ENCODE measurements at places on chromosomes 16 and 17. TPM values are rescaled to one million over a fixed set of nuclear protein-coding genes. Genes with fewer than 3 reads are reported as not detected.
A peak's percentile ranks its signal among the peaks of the same experiment; 100 is the strongest.

KCTD19 gene
- 3.3 TPM for total RNA-seq

ARHGDIG gene
- not detected for total RNA-seq

KRT38 gene
- total RNA-seq, result not detected

HOXB1 gene
- total RNA-seq, result not detected

KRTAP9-8 gene
- not detected for total RNA-seq

GRCh38 chr17:35546487-35546886, 9.0 kb upstream of the SLFN12L start:
- peaks cover 5% of the 10 kb centered on the region for H3K36me3 ChIP-seq
- peaks cover 36% of the 10 kb centered on the region for H3K4me1 ChIP-seq
- H3K27ac ChIP-seq, result no peak overlapping the region
- no peak for DNase-seq
- H3K27me3 ChIP-seq, result no peaks in the 10 kb centered on the region

- H3K27me3 ChIP-seq, result no peaks in the 10 kb centered on the region
- peaks cover 4% of the 10 kb centered on the region for H3K4me1 ChIP-seq
- H3K36me3 ChIP-seq, result peaks cover 14% of the 10 kb centered on the region
- H3K27ac ChIP-seq, result no peak overlapping the region
- no peak for DNase-seq
Observed at GRCh38 chr16:23079675-23080301, 69.5 kb downstream of the USP31 start.

GRCh38 chr17:11690681-11691080, 92.4 kb downstream of the DNAH9 start:
- no peak overlapping the region for H3K27ac ChIP-seq
- H3K27me3 ChIP-seq, result no peaks in the 10 kb centered on the region
- H3K4me1 ChIP-seq, result no peaks in the 10 kb centered on the region
- H3K4me3 ChIP-seq, result no peak overlapping the region

- H3K4me1 ChIP-seq, result peaks cover 39% of the 10 kb centered on the region
- H3K4me3 ChIP-seq, result no peak overlapping the region
- H3K36me3 ChIP-seq, result no peaks in the 10 kb centered on the region
- H3K27ac ChIP-seq, result peak overlapping the region; percentile 39
- no peaks in the 10 kb centered on the region for H3K27me3 ChIP-seq
- DNase-seq, result no peak
Observed at GRCh38 chr17:42392692-42393415, 4.6 kb upstream of the STAT3 start.

- H3K27me3 ChIP-seq, result no peaks in the 10 kb centered on the region
- H3K4me3 ChIP-seq, result no peak overlapping the region
- DNase-seq, result no peak
- H3K4me1 ChIP-seq, result peaks cover 15% of the 10 kb centered on the region
- H3K27ac ChIP-seq, result no peak overlapping the region
Observed at GRCh38 chr16:56702836-56703235, 20.6 kb downstream of the MT1X start.

DNA sequence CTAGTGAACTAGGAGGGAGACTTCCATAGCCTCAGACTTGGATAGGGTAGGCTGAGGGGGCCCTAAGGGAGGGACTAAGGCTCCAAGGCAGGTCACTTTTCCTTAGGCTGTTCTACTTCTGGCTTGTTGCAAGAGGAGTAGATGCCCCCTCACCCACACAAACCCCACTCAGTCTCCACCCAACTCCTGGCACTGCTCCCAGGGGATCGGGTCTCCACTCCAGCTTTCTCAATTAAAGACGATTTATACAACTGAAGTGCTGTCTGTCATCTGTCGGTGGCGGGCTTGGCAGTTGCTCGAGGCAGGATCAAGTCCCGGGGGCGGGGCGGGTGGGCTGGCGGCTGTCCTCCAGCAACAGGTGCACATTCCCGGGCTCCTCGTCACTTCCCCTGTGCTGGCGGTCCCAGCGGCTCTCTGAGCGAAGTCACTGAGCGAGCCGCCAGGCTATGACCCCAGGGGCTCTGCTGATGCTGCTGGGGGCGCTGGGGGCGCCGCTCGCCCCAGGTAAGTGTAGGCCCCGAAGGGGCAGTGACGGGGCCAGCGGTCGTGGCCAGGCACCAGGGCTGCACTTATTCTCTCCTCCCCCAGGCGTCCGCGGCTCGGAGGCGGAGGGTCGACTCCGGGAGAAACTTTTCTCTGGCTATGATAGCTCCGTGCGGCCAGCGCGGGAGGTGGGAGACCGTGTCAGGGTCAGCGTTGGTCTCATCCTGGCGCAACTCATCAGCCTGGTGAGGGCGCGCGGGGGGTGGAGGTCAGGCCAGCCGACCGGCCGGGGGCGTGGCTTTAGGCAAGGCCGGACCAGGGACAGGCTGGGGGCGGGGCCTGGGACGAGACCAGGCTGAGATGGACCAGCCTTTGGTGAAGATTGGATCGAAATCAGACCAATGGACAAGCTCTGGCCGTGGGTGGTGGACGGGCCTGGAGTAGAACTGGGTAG, at the start of gene CHRNB1:
Gene CHRNB1 (plus strand): TSS at position 380 of the 937 bp plus-strand sequence. CDS start 67 bp downstream, at position 447.
- peaks cover 59% of the 10 kb centered on the region for H3K27me3 ChIP-seq
- H3K4me3 ChIP-seq, result peak within 1 kb of the TSS; percentile 60
- H3K4me1 ChIP-seq, result peaks cover 22% of the 10 kb centered on the region
- DNase-seq, result no peak

GRCh38 chr16:85270374-85270773, 158.1 kb upstream of the CIBAR2 start:
- no peak for DNase-seq
- no peak overlapping the region for H3K27ac ChIP-seq
- H3K36me3 ChIP-seq, result no peaks in the 10 kb centered on the region
- peaks cover 3% of the 10 kb centered on the region for H3K27me3 ChIP-seq
- H3K4me3 ChIP-seq, result no peak overlapping the region

- H3K4me1 ChIP-seq, result peaks cover 31% of the 10 kb centered on the region
- H3K4me3 ChIP-seq, result peak overlapping the region; percentile 17
- no peaks in the 10 kb centered on the region for H3K36me3 ChIP-seq
- H3K27me3 ChIP-seq, result peaks cover 18% of the 10 kb centered on the region
- peak overlapping the region; percentile 61 for H3K27ac ChIP-seq
Observed at GRCh38 chr17:1976000-1976682, 49.0 kb downstream of the RTN4RL1 start.

DNA sequence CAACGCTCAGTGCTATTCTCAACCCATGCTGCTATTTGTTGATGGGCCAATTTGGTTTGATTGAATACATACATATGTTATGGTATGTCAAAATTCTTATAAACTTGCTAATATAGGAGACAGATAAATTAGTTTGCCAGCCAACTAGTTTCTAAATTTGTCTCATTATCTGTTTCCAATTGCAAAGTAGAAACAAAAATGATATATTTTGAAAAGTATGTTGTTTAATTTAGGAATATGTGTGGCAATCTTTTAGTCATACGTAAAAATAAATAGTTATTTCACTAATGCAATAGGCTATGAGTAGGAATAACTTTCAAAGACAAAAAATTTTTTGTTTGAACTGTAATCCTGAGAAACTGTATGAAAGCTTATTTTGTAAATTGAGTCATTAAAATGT, 210.6 kb upstream of the KCNJ16 start:
- H3K27ac ChIP-seq, result no peak overlapping the region
- no peak overlapping the region for H3K4me3 ChIP-seq
- no peak for DNase-seq
- no peaks in the 10 kb centered on the region for H3K4me1 ChIP-seq
- H3K36me3 ChIP-seq, result no peaks in the 10 kb centered on the region

DNA sequence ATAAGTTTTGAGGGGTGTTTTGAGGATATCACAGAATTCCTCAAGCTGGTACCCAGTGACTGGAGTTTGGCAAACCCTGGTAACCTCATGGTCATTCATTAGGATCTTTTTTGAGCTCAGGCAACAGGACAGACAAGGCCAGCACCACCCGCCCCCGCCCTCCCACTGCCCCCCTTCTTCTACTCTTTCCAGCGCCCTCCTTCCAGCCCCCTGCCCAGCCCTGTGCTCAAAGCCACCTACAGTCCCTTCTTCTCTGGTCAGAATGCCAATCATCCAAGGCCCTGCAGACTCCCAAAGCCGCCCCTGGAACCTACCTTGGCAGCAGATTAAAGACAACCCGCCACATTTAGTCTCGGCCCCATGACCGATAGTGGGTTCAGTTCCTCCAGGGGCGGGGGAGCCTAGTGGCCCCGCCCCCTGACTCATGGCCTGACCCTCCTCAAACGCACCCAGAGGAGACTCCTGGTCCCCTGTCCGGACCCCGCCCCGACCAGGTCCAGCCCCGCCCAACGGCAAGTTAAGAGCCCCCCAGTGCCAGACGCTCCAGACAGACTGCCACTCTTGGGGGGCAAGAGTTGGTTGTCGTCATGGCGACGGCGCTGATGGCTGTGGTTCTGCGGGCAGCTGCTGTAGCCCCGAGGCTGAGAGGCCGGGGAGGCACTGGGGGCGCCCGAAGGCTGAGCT, at the start of gene NAGS:
Gene NAGS (plus strand): TSS at position 546 of the 684 bp plus-strand sequence. CDS start 42 bp downstream, at position 588.
- no peak within 1 kb of the TSS for H3K27ac ChIP-seq
- DNase-seq, result no peak

GRCh38 chr17:80248001-80248893, 12.4 kb upstream of the RNF213 start:
- no peak overlapping the region for H3K4me3 ChIP-seq
- H3K27ac ChIP-seq, result no peak overlapping the region
- no peaks in the 10 kb centered on the region for H3K36me3 ChIP-seq
- H3K4me1 ChIP-seq, result peaks cover 16% of the 10 kb centered on the region
- no peak for DNase-seq

DNA sequence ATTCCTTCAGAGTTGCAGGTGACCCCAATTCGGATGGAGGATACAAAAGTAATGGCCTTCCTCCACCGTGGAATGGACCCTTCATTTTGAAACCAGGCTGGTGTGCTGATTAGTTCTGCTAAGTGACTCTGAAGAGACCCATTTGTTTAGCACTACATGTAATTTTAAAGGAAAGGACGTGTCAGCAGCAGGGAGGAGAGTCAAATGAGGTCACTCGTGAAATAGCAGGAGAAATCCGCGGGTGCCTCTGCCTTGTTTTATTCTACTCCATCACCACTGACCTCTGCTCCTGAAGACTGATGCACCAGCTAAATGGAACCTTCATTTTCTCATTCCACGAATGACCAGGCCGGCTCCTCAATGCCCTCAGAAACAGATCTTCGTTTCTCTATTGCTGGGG, 589.2 kb downstream of the CDH11 start:
- H3K27me3 ChIP-seq, result no peaks in the 10 kb centered on the region
- no peak overlapping the region for H3K27ac ChIP-seq
- H3K4me3 ChIP-seq, result no peak overlapping the region
- H3K4me1 ChIP-seq, result no peaks in the 10 kb centered on the region
- DNase-seq, result no peak

DNA sequence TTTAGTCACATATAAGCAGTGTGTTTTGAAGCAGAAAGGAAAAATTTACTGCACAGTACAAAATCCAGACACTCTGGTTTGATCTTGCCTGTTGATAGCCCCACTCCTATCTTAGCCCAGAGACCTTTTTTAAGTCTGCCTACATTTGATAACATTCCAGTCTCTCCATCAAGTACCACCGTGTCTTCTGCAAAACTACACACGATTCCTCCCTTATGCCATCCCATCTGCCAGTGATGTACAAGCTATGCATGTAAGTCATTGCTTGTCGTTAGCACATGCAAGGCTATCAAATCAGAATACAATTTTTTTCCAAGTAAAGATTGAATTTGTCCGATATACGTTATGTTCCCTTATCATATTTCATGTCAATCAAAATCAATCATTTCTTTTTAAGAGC, 14.9 kb downstream of the SHCBP1 start:
- H3K27me3 ChIP-seq, result no peaks in the 10 kb centered on the region
- no peak overlapping the region for H3K4me3 ChIP-seq

DNA sequence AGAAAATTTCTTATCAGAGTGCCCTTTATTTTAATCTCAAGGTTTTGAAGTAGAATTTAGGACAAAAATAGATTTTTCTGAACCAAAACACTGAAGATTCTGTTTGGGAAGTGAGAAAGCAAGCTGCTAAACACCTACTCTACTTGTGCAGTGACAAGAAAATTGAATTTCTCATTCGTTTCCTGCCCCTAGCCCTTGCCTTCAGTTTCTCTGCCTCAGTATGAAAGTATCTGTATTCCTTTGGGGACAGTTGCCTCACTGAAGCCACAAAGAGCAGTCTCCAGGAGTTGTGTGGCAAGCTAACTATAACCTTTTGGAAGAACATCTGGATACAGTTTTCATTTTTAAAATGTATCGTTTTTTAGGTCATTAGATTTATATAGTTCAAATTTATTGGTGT, 19.7 kb downstream of the MOSMO start:
- peaks cover 21% of the 10 kb centered on the region for H3K36me3 ChIP-seq
- no peak overlapping the region for H3K27ac ChIP-seq
- H3K4me1 ChIP-seq, result peaks cover 25% of the 10 kb centered on the region
